ENCODE measurements at places on chromosomes 3 and 15.
A peak's percentile ranks its signal among the peaks of the same experiment; 100 is the strongest.

DNA sequence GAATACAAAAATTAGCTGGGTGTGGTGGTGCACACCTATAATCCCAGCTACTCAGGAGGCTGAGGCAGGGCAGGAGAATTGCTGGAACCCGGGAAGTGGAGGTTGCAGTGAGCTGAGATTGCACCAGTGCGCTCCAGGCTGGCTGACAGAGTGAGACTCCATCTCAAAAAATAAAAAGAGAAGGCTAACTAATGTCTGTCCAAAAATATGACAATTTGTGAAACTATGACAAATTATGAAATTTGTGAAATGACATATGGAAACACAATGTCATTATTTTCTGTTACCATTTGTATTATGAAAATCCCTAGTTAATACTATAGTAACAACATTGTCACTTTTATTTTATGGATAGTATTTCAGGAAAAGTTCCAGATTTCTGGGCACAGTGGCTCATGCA lies 1306.3 kb upstream of the EPHA6 start:
- DNase-seq: no peak

- DNase-seq: no peak
Measured at GRCh38 chr3:45858809-45859543, 17.1 kb upstream of the LZTFL1 start.

DNA sequence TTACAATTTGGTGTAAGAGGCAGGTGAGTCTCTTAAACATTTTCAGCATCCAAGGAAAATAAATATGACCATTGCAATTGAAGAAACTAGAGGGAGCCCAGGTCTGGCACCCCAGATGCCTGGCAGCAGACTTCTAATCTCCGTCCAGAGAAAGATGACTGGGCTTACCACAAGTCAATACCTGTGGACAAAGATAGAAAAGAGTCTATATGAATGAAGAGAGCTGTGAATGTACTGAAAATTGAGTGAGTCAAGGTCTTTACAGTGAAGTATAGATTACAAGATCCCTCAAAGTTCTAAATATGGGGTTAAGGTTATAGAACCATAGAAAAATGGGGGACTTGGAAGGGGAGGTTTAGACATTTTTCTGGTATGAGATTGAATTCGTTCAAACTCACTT lies 827.4 kb upstream of the NR2F2 start:
- no peak for DNase-seq

- DNase-seq: no peak
Measured at GRCh38 chr3:124313621-124314020, 321.7 kb upstream of the ROPN1 start.

DNA sequence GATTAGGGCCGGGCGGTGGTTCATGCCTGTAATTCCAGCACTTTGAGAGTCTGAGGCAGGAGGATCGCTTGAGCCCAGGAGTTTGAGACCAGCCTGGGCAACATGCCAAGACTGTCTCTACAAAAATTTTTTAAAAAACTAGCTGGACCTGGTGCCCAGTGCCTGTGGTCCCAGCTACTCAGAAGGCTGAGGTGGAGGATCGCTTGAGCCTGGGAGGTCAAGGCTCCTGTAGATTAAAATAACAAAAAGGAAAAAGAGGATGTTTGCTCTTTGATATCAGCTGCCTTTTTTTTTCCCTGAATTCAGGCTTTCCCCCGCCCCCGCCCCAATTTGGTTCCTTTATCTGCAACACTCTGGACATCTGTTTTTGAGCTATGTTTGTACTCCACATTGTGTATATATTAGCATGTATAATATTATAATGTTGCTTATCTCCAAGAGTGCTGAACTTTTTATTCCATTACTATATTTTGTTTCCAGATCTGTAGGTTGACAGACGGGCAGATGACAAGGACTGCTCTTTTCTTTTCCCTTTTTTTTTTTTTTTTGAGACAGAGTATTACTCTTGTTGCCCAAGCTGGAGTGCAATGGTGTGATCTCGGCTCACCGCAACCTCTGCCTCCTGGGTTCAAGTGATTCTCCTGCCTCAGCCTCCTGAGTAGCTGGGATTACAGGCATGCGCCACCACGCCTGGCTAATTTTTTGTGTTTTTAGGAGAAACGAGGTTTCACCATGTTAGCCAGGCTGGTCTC lies 4.6 kb downstream of the SNAP23 start:
- DNase-seq: no peak

DNA sequence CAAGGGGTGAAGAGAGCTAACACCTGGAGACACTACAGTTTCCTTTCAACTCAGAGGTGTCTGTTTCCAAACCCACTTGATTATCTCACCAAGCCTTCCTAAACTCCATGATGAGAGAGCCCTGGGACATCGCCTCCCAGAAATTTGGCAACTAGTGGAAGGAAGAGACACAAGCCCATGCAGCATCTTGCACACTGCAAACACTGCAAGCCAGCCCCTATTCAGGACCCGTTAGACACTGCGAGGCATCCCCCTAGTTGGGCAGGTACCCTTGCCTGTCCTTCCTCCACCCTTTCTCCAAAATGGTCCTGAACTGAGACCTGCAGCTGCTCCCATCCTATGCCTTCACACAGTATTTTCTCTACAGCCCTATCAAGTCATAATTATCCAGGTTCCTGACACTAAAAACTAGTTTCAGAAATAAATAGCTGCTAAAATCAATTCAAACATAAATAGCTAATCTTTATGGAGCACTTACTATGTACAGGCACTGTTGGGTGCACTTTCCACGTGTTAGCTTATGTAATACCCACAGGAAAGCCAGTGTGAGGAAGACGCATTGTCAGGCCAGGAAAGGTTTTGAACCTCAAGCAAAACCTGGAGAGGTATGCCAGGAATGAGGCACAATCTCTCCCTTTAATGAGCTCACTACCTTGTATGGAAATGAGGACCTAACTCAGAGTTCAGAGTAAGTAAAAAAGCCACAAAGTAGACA lies 2.8 kb downstream of the MAGI1 start:
- no peak for DNase-seq

- no peak for DNase-seq
Measured at GRCh38 chr3:168847291-168847883, 751.7 kb upstream of the GOLIM4 start.

- DNase-seq: no peak
Measured at GRCh38 chr15:47846876-47847275, 129.6 kb downstream of the SEMA6D start.

DNA sequence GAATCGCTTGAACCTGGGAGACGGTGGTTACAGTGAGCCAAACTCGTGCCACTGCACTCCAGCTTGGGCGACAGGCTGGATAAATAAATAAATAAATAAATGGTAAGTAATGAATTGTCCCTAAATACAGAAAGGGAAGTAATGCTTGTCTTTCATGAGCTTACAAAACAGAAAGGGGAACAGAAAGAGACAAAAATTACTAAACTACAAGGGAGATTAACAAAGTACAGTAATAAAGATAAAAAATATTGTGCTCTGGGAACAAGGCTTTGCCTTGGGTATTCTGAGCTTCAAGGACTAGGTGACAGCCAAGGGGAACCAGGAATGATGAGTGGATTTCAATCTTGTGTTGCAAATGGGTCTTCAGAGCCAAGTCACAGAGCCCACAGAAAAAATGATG lies 9.2 kb upstream of the HLTF start:
- DNase-seq: no peak

GRCh38 chr3:48739955-48740823 lies 23.2 kb upstream of the IP6K2 start:
- peak; percentile 28 for DNase-seq

GRCh38 chr15:60397772-60398445 lies at the start of gene ANXA2:
Gene ANXA2, minus strand, starts transcription at chr15:60397986. Its CDS starts 11,911 bp downstream, at chr15:60386075.
- DNase-seq: peak; percentile 78

GRCh38 chr3:113374078-113374477 lies 67.2 kb downstream of the CFAP44 start:
- DNase-seq: no peak

DNA sequence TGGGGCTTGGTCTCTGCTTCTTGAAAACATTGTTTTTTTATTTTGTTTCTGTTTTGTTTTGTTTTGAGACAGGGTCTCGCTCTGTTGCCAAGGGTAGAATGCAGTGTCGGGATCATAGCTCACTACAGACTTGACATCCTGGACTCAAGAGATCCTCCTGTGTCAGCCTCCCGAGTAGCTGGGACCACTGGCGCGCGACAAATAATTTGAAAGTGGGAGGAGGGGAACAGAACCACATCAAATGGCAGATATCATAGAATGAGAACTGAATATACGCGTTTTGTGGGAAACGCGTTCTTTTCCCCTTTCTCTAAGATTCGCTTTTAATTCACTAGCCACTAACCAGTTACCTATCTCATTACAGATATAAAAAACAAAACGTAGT lies 641 bp upstream of the VPS13C start:
- peak; percentile 35 for DNase-seq

GRCh38 chr3:175593331-175593730 lies 734.2 kb downstream of the NAALADL2 start:
- no peak for DNase-seq

DNA sequence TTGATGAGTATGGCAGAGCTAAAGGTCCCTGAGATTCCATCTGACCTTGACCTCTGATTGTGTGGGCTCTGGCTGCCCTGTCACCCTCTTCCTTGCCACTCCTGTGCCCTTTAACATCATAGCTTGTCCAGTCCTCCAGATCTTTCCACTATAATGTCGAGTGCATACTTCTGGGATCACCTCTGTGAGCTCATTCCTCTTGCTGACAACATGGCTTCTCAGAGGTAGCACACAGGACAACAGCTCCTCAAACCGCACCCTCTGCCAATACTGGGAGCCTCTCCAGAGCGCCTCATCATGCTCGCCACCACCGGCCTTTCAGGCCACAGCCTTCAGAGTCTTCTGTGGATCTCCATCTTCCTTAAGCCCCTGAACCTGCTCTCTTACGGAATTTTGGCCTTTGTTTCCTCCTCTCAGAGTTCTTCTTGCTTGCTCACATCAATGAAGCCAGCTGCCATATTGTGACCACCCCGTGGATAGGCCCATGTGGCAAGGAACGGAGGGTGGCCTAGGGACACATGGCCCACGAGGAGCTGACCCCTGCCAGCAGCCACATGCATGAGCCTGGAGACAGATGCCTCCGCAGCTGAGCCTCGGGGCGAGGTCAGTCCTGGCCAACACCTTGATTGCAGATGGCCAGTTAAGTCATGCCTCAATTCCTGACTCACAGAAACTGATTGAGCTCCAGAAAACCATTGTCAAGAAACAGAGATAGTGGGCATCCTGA lies 31.1 kb downstream of the PLA2G4D start:
- DNase-seq: no peak

- no peak for DNase-seq
Measured at GRCh38 chr15:48647962-48648361, 2.5 kb upstream of the FBN1 start.

DNA sequence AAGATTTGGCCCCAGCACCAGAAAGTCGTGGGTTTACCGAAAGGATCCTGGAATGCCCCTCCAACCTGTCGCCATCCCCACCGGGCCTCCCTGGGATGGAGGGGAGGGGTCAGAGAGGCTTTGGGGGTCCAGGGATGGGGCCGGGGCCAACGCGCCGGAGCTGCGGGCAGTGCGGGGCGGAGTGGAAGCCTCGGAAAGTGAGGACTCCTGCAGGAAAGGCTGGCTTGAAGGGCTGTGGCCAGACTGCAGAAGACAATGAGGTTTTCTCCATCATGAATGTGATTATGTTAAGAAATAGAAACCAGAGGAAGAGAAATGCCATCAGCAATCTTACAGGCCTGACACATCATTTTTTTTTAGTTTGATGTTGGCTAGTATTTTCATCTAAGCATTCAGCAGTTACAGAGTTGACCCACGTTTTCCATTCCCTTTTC lies 738 bp downstream of the YEATS2 start:
- DNase-seq: no peak

DNA sequence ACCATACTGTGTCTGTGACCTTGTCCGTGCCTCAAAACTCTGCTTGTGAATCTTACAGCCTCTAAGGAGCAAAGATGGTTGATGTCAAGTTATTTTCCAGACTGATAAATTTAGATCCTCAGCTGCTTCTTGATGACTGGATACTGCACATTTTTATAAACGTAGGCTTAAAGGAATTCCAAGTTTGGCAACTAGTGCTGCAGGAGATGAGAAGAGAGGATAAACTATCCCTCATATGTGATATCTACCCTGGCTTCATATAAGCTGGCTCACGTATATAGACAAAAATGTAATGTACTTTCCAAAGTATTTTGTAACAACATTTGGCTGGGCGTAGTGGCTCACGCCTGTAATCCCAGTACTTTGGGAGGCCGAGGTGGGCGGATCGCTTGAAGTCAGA lies 89.6 kb downstream of the GMPS start:
- no peak for DNase-seq

DNA sequence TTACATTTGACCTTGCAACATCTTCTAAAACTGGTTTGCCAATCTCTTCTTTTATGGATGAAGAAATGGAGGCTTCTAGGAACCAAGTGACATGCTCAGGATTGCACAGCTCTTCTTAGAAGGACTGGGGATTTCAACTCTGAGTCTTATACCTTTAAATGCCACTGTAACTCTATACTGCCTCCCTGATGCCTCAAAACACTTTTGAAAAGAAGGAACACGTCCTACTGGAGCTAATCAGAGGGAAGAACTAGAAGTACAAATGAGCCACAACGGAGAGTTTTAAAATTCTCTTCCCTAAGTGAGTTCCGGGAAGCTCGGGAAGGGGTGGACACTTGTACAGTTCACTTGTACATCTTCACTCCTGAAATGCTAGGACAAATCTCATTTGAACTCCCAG lies 949 bp upstream of the MITF start:
- DNase-seq: no peak

- DNase-seq: peak; percentile 99
Measured at GRCh38 chr3:27484015-27484844, at the start of gene SLC4A7. Gene SLC4A7, minus strand, starts transcription at chr3:27484384. Its CDS starts 258 bp downstream, at chr3:27484126.

- peak; percentile 41 for DNase-seq
Measured at GRCh38 chr3:49602877-49603411, 48.7 kb downstream of the BSN start.

DNA sequence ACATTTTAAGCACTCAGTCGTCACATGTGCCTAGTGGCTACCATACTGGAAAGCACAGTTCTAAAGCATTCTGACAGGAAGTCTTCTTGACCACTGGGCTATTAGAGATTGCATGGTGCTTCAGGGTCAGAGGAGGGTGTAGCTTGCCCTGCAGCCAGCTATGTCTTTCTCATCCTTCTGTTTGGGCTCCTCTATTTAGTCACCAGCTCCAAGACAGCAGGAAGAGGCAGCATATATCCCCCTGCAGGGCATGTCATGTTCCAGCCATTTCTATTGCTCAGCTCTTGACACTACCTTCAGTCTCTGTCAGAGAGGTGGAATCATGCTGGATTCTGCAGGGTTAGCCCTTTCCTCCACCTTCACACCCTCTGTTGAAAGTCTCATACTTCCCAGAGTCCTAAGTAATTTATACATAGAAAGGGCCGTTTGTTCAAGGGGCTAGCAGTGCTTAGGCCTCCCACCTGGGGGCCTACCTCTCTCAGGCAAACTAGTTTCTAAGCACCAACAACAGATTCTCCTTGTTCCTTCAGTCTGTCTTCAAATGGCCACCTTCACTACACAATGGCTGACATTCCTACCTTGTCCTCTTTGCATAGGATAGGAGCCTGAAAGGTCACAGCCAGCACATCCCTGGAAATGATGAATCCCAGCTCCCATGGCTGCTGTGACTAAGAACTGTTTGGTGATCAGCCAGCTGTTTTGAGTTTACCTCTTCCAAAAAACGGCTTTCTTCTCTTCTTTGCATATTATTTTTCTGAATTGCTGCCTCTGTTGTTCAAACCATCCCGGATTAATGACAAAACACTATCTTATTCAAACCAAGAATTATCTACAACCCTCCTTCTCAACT lies 115.7 kb upstream of the BFSP2 start:
- DNase-seq: no peak

- no peak for DNase-seq
Measured at GRCh38 chr3:8765528-8765927, 3.9 kb downstream of the OXTR start.

All from effector CD4-positive, alpha-beta T cell (primary cell).